ENCODE measurements at places on chromosomes 12 and 14. TPM values are rescaled to one million over a fixed set of nuclear protein-coding genes. Genes with fewer than 3 reads are reported as not detected.

DNA sequence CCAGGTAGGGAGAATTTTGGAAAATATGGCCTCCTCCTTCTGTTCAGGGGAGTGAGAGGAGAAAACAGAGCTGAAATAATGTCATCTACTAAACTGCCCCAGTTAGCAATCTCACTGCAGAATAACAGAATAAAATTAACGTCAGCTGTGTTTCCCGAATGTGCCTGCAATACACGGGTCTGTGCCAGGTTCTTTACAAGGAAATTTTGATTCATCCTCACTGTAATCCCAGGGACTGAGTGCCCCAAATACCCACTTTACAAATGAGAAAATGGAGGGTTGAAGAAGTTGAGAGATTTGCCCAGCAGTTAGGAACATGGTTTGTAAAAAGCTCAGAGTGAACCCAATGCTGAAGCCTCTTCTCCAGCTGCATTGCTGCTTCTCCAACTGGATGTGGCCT is 21.3 kb upstream of the SERPINA6 start:
- no peak for DNase-seq

DNA sequence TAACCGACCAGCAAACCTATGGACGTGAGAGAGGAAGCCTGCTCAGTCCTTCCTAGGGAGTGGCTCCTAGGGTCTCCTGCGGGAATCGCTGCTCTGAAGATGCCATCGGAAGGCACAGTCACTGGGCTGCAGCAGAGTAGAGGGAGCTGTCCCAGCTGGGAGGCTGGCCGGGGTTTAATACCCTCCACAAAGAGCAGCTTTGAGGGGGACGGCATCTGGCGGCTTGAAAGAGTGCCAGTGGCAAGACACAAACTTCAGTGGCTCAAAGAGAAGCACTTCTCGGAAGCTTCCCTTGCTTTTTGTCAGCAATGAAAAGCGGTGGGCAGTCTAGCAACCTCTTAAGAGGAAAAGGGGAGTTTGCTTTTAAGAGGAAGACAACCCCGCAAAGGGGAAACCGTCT is 114.6 kb downstream of the TMEM132C start:
- no peak for DNase-seq

DNA sequence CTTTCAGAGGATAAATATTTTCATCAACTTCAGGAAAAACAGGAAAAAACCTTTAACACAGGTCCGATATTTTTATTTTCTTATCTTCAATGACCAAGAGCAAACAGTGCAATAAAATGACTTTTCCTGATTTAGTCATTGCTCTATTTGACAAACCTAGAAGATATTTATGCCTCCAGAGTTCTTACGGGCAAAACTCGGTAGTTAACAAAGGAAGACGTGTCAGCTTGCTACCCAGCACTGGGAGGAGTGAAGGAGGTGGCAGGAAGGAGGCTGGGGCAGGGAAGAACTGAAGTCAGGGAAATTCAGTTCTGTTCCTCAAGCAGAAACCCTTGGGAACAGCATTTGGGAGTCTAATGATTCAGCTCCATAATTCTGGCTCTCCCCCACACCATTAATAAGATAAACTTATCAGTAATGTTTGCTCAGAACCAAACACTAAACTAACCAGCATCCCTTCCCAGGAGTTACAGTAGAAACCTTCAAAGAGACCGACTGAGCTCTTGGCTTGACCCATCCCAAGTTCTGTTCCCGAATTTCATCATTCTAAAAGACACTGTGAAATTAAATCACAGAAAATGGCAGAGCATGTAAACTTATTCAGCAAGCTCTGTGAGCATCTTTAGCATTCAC is 163.3 kb downstream of the APAF1 start:
- no peak for DNase-seq

The ADCY6 gene
- 69.9 TPM for total RNA-seq

The ZFHX2 gene
- 12.5 TPM for total RNA-seq

The AQP6 gene
- total RNA-seq: 0.32 TPM
